ENCODE measurements at places on chromosomes 11 and 22.
A peak's percentile ranks its signal among the peaks of the same experiment; 100 is the strongest.

DNA sequence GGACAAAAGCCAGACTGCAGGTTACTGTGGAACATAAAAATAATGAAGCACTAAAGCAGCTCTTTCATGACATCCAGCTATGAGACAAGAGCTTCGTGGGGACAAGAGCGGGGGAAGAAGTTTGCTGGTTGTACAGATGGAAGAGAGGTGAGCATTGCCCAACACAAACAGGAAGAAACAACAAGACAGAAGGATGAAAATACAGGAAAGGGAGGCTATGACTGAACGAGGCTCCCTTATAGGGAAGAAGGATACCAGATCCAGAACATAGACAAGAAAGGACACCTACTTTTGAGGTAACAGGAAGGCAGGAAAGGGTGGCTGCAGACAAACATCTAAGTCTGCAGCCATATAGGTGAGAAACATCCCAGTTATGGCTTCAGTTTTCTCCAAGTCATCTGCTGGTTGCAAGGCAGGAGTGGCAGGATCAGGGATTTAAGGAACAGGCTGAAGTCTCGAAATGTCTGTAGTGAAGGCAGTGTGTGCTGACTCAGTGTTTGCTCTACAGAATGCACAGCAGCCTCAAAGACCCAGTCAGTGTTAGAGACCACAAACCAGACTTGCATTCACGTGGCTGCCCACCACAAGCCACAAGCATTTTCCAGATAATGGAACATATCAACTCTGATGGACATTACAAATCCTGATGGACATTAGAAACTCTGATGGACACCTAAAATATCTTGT lies 1.9 kb downstream of the CLTCL1 start:
- no peak for DNase-seq

DNA sequence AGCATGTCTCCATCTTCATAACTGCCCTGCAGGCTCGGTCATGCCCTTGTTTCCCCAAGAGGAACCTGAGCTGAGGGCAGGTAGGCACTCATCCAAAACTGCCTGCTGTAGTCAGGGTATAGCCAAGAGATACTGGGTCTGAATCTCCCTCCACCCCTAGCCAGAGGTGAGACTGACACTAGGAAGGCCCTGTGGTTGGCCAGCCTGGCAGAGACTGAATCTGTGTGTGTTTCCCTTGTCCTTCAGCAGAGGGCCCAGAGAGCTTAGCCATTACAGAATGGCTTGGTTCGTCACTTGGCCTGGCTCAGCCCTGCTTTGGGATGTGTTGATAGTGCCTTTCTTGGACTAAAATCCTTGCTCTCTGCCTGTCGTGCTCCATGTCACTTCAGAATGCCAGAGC lies 79.3 kb upstream of the SUSD2 start:
- DNase-seq, result no peak

GRCh38 chr22:37604875-37605274 lies 3.8 kb upstream of the GGA1 start:
- no peak for DNase-seq

DNA sequence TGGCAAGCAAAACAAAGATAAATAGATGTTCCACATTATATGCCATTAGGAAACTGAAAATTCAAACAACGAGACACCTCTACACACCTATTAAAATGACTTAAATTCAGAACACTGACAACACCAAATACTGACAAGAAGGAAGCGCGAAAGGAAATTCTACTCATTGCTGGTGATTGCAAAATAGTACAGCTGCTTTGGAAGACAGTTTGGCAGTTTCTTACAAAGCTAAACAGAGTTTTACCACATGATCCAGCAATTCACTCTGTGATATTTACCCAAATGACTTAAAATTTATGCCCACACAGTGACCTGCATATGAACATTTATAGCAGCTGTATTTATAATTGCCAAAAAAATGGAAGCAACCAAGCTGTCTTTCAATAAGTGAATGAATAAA lies 232.6 kb downstream of the CASP12 start:
- no peak for DNase-seq

DNA sequence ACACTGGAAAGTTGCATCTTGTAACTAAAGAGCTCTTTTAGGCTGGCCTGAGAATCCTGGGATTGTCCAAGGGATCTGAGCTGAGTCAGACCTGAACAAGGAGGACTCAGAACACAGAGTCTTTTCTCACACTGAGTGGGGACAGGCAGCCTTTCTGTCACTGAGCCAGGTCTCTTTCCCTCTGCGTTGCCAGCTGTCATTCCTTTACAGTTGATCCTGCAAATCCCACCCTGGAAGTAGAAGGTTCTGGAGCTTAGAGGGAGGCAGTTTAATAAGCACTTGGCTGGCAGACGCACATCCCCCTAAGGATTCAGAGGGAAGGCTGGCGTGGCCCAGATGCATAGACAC lies 76.3 kb upstream of the SUSD2 start:
- DNase-seq, result no peak

- peak; percentile 48 for DNase-seq
Measured at GRCh38 chr11:47916361-47916841, 64.0 kb upstream of the PTPRJ start.

GRCh38 chr11:344836-345578 lies 24.3 kb upstream of the B4GALNT4 start:
- no peak for DNase-seq

DNA sequence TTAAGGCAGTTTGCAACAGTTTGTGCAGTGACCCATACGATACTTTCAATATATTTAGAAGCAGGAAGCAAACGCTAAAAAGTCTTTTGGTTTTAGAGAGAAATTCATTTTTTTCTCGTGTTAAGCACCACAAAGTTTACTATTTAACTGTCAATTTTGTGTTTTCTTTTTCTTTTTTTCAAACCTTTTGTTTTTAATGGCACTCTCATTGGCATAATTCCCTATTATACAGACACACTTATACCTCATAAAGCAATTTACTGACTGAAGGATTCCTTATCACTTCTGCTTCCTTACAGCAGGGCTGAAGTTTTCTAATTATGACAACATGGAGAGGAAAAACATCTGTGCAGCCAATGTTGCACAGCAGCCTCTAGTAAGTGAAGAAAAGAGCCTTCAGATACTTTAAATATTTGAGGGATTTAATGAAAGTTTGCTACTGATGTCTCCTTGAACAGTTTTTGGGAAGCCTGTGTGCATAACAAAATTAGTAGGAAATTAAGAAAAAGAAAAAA lies 2191.2 kb downstream of the LRRC4C start:
- no peak for DNase-seq

DNA sequence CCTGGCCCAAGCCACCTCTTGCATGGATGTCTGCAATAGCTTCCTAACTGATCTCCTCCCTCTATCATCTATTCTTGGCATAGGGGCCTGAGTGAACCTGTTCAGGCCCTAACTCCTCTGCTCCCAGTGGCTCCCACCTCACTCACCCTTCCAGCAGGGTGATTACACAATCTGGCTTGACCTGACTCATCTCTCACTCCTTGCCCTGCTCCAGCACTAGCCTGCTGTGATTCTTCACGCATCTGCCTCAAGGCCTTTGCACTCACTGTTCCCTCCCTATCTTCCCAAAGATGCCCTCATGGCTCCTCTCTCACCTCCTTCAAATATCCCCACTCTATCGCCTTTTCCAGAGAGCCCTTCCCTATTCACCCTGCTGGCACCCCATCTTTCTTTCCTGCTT lies 10.5 kb downstream of the SCN4B start:
- DNase-seq, result no peak

GRCh38 chr11:125170510-125171031 lies 6.0 kb downstream of the PKNOX2 start:
- DNase-seq, result no peak

- DNase-seq, result no peak
Measured at GRCh38 chr11:102451041-102451680, 1.4 kb downstream of the TMEM123 start.

GRCh38 chr11:70030412-70030811 lies 47.7 kb upstream of the ANO1 start:
- DNase-seq, result no peak

DNA sequence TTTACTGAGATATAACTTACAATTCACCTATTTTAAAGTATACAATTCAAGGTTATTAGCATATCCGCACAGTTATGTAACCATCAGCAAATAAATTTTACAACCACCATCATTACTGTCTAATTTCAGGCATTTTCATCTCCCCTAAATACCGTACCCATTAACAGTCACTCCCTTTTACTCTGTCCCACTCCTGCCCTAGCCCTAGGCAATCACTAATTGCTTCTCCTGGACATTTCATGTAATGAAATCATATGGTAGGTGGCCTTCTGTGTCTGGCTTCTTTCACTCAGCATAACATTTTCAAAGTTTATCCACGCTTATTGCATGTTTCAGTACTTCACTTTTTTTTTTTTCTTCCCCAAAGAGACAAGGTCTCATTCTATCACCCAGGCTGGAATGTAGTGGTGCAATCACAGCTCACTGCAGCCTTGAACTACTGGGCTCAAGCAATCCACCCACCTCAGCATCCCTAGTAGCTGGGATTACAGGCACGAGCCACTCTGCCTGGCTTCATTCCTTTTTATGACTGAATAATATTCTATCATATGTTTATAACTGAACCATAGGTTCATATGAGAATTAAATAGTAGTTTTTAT lies 61.4 kb upstream of the CHRM4 start:
- DNase-seq, result no peak

DNA sequence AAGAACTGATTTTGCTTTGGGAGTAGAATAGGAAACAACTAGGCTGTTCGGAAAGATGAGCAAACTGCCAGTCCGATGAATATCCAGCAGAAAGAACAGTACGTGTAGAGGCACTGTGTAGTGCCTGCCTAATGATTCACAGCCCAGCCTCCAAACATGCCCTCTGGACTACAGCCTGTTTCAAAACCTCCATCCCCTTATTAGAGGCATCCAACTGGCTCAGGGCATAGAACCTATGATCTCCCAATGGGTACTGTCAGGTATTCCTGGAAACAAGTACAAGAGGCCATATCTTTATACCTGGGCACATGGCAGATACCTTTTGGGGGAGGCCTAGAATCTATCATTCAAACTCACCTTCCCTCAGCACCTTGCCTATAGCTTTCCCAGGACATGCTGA lies 4.9 kb downstream of the RRP8 start:
- no peak for DNase-seq

DNA sequence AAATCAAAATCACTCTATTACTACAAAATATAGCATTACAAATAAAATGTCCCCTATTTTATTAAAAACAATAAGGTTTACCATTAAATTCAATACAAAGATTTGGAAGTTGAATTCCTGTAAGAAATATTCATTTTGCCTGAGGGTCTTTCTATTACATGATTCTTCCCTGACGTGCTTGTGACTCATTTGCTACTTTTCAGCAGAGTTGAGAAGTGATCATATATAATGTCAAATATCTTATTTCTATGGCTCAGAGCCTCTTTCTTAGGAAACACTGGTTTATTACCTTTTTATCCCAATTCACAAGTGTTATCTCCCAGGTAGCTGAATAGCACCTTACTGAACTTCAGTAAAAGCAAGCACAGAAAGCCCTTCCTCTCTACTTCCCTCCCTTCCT lies 65.2 kb upstream of the CNTN5 start:
- no peak for DNase-seq

DNA sequence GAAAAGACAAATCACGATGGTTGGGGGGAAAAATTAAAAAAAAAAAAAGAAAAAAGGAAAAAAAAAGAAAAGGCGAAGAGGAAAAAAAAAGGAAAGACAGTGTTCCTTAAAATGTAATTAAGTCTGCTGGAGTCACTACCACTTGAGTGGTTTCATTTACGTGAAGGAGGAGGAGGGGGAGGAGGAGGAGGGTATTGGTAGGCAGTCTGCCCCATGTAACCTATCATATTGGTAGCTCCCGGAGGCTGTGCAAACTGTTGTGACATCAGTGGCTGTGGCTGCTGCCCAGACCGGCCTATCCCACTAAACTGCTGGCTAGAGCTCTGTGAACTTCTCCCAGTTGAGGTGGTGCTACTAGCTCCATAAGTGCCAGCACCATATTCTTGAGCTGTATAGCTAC lies 17.9 kb downstream of the KDELR3 start:
- no peak for DNase-seq

DNA sequence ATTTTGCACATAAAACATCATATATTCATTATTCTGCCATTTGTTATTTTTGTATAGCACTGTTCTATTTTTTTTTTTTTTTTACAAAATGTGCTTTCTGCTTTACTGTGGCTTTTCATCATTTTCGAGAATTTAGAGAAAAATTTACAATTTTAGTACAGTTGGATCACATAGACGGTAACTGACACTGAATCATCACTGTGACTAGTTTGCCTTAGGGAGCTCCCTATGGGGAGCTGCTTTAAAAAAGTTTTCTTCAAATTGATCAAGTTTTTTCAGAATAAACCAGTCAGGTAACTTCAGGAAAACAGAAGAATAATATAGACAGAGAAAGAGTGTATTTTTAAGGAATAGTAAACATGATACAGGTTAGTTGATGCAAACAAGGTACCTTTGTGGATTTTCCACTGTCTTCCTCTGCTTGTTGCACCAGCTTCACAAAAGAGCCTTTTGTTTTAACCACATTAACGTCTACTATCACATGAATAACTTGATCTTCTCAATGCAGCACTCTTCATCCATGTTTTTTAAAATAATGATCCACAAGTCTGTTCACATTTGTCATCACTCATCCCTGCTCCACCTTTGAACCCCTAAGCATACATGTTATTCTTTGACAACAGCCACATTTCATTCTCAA lies 327.0 kb downstream of the DYNC2H1 start:
- DNase-seq, result no peak

GRCh38 chr22:50706481-50707125 lies 31.4 kb upstream of the ACR start:
- no peak for DNase-seq

- DNase-seq, result peak; percentile 40
Measured at GRCh38 chr11:46279126-46280099, 2.0 kb downstream of the CREB3L1 start.

GRCh38 chr11:119482521-119483011 lies 59.6 kb upstream of the THY1 start:
- no peak for DNase-seq

DNA sequence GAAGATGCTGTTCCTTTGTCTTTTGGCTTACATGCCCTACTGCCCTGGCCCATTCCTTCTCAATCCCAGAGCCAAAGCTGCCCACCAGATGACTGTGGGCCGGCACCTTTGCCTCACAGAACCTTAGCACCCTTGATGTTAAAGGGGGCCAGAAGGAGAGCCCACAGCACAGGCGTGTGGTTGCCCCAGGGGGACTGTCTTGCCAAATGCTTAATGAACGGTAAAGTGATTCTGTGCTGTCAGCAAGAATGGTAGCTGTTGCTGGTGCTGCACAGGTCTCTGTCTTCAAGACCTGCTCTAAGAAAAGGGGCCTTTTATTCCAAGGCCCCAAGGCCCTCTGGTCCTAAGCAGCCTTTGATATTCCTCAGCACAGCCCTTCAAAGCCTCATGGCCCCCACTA lies 113.3 kb downstream of the MORC2 start:
- DNase-seq, result no peak

- peak; percentile 59 for DNase-seq
Measured at GRCh38 chr22:24107661-24108060, 73.6 kb upstream of the SUSD2 start.

GRCh38 chr11:8204025-8204424 lies 35.2 kb upstream of the RIC3 start:
- DNase-seq, result no peak

- no peak for DNase-seq
Measured at GRCh38 chr11:55357560-55358184, 10.1 kb upstream of the OR4A15 start.

All from pulmonary artery endothelial cell (primary cell).